ENCODE measurements at places on chromosomes 3 and 15.

DNA sequence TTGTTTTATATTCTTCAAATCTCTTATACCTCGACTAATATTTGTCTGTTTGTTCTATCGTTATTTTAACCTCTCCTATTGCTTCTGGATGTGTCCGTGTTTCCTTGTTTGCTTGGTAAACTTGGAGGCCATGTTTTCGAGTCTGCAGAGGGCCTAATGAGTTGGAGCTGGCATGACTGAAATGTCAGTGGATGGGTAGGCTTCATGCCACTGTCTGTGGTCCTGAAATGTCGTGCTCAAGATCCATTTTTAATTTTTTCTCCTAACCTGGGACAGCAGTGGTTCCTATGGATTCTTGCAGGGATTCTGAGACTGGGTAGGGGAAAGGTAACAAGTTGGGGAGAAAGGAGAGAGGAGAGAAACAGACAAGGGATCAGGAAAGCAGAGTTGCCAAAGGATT is 18.8 kb upstream of the GASK1A start:
- no peak for DNase-seq

DNA sequence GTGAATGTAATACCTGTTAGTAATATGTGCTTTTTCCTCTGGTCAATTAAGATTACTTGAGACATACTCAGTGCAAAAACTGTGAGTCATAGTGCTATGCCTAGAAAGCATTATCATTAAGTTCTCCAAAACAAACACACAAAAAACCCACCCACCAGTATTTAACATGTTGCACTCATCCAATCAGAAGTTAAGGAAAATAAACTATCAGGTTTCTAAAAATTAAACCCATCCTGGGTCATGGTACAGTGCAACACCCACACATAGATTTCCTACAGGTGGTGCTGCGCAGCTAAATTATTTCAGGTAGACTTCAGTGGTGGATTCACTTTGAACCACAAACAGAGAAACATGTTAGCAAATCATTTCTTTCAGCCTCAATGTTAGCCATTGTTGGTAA is 264.4 kb upstream of the VEPH1 start:
- DNase-seq, result no peak

DNA sequence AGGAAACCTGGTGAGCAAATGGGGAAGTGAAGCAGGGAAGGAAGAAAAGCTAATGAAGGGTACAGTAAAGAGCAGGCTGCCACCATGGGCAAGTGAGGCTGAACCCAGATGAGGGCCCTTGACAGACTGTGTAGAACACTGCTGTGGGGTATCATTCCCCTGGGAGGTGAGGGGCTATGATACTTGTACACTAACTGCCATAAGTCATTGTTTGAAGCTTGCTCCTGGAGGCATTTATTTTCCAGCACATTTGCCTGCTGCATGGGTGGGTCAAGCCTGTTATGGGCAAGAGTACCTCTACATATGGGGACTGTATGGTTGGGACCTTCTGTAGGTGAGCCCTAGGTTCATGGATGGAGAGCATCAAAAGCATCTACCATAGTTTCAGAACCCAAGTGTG is 57.4 kb downstream of the POMGNT2 start:
- no peak for DNase-seq

- DNase-seq, result no peak
These were observed 125.4 kb upstream of the CPNE4 start for GRCh38 chr3:132160198-132160597.

DNA sequence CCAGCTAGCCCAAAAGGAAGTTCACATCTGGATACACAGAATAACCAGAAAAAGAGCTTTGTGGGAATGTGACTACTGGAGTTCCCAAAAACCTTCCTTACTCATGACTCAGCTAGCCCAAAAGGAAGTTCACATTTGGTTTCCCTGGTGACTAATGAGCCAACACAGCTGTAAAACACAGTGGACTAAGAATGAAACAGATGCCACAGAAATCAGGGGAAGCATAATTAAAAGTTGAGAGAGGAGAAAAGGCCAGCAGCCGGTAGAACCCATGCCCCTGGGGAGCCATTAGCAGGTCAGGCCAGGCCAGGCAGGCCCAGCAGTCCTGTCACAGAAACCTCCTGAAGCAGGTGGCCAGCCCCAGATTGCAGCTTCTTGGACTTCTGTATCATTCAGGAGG is 130.3 kb downstream of the GHSR start:
- DNase-seq, result no peak

DNA sequence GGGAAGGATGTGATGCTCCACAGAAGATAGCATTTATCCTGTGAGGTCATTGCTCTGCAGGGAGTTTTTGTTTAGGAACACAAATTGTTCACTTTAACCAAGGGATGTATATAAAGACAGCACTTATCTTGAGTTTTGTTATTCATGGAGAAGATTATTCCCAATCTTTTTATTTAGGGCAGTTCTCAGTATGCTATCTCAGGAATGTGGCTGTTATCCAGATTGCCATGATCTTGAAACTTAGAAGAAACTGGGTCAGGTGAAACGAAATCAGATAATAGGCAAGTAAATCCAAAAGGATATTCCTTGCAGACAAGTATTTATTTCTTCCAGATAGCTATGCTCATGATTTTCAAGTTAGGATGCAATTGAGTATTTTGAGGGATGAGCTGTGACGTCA is 19.3 kb upstream of the TMEM42 start:
- DNase-seq, result no peak

- no peak for DNase-seq
These were observed 3.3 kb downstream of the ZWILCH start for GRCh38 chr15:66508293-66508883.

- DNase-seq, result no peak
These were observed 93.0 kb upstream of the C3orf80 start for GRCh38 chr3:160132226-160132625.

- no peak for DNase-seq
These were observed 99.6 kb downstream of the FAM43A start for GRCh38 chr3:194785315-194785714.

GRCh38 chr3:4139462-4140140 is 163.6 kb upstream of the SETMAR start:
- DNase-seq, result no peak

- no peak for DNase-seq
These were observed 1.1 kb downstream of the PLXND1 start for GRCh38 chr3:129605203-129605921.

DNA sequence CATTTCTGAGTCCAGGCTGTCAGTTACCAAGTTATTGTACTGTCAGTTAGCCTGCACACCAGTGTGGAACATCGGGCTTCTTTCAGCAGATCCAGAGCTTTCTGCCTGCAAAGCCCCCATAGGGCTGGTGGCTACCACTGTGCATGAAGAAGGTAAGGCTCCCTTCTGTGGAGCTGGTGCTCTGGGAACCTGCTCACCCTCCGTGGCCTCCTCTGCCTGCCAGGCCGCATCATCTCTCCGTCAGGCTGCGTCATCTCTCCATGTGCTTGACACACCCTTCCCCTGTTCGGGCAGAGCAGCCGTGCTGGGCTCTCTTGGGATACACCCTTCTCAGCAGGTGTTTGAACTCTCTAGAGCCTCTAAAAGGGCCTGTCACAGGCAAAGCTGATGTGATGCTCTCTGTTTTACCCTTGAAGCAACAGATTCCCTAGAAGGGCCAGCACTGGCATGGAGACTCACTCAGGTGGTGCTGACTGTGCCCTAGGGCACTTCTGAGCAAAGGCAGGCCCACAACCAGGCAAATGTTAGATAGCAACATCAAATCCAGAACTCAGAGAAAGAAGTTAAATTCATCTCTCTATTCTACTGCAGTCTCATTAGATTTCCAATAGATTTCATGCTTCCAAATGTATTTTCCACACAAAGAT is 261.1 kb downstream of the EPHB1 start:
- no peak for DNase-seq

GRCh38 chr3:68667346-68667745 is 265.0 kb downstream of the TAFA4 start:
- DNase-seq, result no peak

- no peak for DNase-seq
These were observed 12.6 kb upstream of the GOLGA6L7 start for GRCh38 chr15:28861031-28861534.

- no peak for DNase-seq
These were observed 41.9 kb upstream of the CCNB2 start for GRCh38 chr15:59063042-59063441.

DNA sequence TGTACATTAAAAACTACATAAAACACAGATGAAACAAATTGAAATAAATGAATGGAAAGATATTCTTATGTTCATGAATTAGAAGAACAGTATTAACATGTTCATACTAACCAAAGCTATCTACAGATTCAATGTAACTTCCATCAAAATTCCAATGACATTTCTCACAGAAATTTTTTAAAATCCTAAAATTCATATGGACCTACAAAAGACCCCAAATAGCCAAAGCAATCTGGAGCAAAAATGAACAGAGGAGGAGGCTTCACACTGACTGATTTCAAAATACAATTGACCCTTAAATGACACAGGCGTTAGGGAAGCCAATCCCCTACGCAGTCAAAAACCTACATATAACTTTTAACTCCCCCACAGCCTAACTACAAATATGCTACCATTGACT is 39.4 kb downstream of the KPNA1 start:
- no peak for DNase-seq

DNA sequence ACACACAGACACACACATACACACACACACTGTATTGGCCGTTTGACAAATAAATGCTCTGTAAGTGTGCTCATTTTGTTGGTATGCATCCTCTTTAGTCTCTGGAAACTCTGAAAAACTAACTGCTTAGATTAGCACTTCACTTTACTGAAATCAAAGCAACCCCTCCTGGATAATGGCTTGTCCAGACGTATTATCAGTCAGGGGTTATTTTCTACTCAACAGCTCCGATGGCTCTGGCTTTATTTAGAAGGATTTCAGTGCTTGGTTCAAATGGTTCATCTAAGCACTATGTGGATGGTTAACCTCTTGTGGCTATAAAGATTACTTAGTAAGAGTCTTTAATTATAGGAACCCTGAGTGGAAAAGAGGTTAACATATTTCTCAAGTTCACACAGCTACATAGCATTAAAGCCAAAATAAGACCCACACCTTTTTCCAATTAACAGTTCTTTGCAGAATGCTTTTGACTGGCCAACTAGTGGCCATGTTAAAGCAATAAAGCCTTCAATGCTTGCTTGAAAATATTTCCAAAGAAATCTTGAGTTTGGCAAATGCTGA is 516.1 kb upstream of the NAALADL2 start:
- no peak for DNase-seq

DNA sequence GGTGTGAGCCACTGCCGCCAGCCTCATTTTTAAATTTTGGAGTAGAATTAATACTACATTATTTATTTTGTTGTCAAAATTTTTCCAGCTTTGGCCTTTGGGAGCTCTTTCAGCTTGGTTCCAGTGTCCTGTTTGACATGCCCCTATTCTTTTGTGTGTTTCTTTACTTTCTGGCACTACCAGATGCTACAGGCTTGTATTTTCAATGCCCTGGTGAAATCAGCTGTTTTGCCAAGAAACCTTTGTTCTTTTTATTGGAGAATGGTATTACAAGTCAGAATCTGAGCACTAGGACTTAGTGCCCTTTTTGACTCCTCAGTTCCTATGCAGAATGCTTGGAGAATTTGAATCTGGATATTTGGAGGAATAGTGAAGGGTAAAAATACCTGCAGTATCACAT is 26.6 kb downstream of the RNF111 start:
- no peak for DNase-seq

GRCh38 chr15:77032052-77032646 is 37.2 kb downstream of the PSTPIP1 start:
- DNase-seq, result no peak

- no peak for DNase-seq
These were observed 42.9 kb downstream of the SEMA5B start for GRCh38 chr3:122984650-122985049.

DNA sequence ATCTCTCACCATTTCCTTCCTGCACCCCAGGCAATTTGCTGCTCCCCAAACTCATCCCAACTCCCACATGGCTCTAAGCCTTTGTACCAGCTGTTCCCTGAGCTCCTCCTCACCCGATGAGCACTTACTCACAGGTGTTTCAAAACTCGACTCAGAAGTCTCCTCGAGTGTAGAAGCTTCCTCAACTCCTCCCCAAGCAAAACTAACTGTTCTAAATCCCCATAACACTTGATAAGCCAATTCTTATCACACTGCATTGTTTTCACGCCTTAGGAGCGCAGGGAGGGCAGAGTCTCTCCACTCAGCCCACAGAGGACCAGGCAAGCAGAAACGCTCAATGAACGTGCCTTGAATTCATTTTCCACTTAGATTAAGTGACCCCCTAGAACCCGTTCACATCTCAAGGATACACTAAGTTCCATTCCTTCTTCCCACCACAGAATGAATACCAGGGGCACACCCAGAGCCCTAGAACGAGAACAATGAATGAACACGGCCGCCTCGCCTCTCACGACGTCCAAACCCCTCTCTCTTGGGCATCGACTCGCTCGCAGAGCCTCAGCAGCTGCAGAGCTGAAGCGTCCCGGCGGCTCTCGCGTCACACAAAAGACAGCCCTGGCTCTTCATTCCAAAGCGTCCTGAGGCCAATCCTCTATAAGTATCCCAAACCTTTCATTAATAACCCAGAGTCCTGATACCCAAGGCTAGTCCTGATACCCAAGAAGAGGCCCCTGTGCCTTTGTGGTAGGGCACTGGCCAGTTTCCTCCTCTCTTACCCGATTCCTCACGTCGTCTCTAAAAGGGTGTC is 1.1 kb downstream of the RAF1 start:
- DNase-seq, result no peak

GRCh38 chr3:27080258-27080525 is 289.0 kb downstream of the NEK10 start:
- DNase-seq, result no peak

GRCh38 chr3:8523041-8523440 is 21.4 kb downstream of the LMCD1 start:
- DNase-seq, result no peak

DNA sequence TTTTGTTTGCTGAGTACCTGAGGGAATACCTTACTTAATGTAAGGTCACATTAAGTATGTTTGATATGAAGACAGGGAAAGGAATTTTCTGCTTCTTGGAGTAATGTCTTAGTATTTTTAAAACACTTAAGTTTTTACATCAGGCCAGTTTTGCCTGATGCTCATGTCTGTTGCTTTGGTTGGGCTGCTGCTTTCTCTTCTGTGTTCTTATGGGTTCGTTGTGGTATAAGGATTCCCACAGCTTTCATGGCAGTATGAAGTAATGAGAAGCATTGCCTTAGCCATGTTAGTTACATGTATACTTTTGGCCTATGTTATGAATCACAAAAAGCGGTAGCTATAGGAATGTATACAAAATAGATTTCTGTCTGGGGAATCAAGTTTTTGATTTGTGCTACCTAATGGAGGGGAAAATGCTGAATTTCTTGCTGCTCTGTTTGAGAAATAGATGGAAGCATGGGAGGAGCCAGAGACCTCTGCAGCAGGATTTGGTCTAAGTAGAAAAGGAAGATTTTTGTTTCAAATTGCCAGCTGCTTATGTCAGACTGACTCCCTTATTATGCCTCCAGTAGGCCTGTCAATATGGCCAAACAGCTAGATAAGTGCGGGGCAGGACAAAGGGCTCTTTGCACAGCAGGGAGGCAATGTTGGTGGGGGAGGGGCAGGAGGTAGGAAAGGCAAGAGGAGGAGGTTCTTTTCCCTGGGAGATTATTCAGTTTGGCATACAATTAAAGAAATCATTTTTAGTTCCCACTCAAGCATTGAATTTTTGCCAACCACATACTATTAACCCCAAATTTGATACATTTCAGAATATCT is 5.2 kb downstream of the SETD5 start:
- DNase-seq, result no peak

GRCh38 chr15:88174571-88174970 is 82.0 kb downstream of the NTRK3 start:
- DNase-seq, result no peak
